ENCODE measurements at places on chromosomes 3 and 15.

- DNase-seq: no peak
These were observed 13.5 kb downstream of the IQGAP1 start for GRCh38 chr15:90401495-90401894.

DNA sequence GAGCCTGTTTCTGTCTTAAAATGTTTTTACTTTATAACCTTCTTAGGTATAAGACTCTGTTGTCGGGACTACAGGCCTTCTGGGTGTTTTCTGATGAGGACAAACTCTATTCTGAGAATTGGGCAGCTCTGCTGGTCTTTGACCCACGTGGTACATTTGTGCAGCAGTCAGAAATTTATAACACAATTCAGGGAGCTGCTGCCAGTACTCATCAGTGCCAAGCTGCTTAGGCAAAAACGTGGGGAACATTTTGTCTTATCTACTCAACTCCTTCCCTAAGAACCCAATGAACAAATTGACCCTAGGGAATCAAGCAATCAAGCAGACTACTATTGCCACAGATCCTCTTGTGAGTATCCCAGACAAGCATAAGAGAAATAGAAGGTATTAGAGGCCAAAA lies 180.7 kb upstream of the PDZRN3 start:
- no peak for DNase-seq

DNA sequence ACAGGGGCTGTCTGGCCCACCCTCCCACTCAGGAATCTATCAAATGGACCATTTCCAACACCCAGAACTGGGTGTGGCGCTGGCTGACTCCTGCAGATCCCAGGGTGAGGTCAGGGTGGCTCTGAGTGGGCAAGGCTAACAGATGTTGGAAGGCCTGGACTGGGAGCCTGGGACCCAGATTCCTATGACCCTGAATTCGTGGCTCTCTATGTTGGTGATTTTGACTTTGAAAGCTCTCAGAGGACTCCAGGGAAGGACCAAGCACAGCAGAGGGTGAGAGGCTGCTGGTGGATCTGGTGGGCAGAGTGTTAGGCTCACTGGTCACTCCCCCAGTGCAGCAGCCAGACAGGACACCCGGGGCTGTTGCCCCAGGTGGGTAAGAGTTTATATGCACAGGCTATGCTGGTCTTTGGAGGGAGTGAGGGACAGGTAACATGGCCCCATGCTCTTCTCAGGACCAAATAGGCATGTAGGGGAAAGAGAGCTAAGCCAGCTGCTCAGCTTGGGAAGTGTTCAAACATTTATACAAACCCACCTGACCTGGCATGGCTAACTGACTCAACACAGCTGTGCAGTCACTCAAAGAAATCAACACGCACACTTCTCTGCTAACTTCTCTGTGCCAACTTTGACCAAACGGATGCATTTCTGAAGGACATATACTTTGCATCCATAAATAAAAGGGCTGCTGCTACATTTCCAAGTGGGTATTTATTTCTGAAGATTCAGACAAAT lies 62.6 kb upstream of the RAB6B start:
- DNase-seq: no peak

DNA sequence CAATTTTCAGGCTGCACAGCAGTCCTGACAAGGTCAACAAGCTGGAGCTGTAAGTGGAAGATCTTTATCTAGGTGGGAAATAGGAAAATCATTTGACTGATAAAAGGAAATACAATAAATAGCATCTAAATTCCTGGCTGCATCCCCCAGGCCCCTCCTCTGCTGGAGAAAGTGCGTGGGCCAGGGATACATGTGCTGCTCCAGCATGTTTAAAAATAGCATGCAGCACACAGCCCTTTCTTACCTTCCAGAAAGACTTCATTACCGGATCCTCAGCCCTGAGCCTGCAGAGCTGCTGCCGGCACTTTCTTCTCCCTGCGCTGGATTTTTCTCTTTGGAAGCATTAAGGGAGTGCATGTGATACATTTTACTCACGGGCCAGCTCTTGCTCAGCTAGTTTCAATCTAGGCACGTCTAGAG lies 77.3 kb downstream of the HMG20A start:
- no peak for DNase-seq

GRCh38 chr3:137020888-137021287 lies 63.1 kb downstream of the IL20RB start:
- DNase-seq: no peak

- no peak for DNase-seq
These were observed 193.3 kb downstream of the STT3B start for GRCh38 chr3:31725976-31726375.

GRCh38 chr3:46811615-46812236 lies 51.5 kb downstream of the MYL3 start:
- DNase-seq: no peak

DNA sequence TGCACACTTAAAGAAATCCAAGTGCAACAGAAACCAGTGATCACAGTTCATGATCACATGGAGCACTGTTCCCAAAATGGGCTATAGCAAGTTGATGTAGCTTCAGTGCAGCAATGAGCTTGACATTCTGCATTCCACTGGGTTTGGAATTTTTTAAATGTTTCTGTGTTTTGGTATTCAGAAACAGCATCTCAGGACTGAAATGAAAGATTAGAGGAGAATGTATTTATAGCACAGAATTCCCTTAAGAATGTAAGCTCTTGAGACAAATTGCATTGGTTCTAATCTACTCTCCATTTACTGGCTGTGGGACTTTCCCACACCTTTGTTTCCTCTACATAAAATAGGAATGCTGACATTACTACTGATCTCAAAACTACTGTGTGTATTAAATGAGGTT lies 162.7 kb downstream of the FGF12 start:
- no peak for DNase-seq

- peak; percentile 100 for DNase-seq
These were observed 154.3 kb downstream of the RBPMS2 start for GRCh38 chr15:64621056-64621455.

- no peak for DNase-seq
These were observed 61.8 kb upstream of the ATP13A3 start for GRCh38 chr3:194548346-194549321.

- peak; percentile 96 for DNase-seq
These were observed 11.4 kb downstream of the ZFAND6 start for GRCh38 chr15:80070840-80071239.

GRCh38 chr15:57476533-57476975 lies 100.2 kb downstream of the CGNL1 start:
- no peak for DNase-seq
